ENCODE measurements at places on chromosomes 11 and 22.
A peak's percentile ranks its signal among the peaks of the same experiment; 100 is the strongest.

DNA sequence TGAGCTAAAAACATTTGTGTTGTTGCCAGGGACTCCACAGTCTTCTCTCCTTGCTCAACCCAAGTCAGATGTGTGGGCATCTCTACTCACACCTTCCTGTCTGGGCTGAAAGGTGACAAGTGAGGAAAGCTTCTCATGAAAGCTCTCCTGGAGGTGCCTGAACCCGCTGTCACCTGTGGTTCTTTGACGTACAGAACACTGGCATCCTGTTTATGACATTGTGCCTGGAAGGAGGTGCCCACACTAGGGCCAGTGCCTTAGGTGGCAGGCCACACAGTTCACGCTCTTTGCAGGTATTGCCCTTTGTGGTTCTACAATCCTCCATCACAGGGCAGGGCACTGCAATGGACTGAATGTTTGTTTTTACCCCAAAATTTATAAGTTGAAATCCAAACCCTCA is 108.5 kb downstream of the CD44 start:
- DNase-seq = no peak

- DNase-seq = no peak
These were observed 1.4 kb upstream of the KCNQ1OT1 start for GRCh38 chr11:2701230-2701629.

GRCh38 chr11:123797114-123797513 is 9.0 kb downstream of the OR6M1 start:
- DNase-seq = no peak

DNA sequence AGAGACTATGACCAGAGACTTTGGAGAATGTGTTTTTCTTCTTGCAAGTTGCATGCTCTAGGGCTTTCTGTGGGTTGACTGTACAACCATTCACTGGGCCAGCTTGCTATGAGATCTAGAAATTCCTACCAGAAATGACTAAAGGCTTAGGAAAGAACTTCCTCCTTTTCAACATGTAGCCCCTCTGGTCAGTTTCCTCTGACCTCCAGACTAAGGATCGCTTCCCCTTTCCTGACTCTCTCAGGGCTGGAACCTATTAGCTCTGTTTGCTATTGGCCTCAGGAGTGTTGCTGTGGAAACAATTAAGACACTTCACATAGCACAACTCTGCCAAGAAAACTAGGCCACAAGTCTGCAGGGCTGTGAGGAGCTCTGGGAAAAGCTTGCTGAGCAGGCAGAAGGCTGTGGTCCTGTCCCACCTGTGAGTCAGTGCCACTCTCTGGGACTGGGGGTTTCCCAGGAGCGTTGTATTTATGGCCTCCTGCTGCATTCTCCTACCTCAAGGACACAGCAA is 10.7 kb downstream of the CRY2 start:
- DNase-seq = peak; percentile 20

DNA sequence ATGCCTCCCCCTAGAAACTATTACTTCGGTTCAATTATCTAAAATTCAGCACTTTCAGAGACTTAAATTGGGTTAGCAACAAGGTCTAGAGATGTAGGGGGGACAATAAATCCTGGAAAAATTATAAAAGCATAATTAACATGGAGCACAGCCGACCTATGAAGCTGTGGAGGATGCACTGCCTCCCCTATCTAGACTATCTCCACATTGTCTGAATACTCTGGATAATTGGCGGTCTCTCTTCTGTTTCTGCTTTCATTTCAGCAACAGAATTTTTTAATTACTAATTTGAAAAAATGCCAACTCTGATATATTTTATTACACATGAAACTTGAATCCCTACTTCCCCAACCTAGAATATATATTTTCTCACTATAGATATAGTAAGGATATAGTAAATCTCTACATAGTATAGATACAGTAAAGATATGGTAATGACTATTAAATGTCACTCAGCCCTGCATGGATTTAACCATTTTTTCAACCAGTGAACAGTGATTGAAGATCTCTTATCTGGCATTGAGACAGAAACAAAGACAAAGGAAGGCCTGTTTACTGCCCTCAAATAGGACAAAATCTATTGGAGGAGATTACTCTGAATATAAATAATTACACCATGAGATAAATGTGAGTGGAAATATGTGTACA is 157.6 kb downstream of the BLID start:
- no peak for DNase-seq

- DNase-seq = no peak
These were observed 7.2 kb downstream of the FAM83F start for GRCh38 chr22:40001800-40002577.

GRCh38 chr22:40347300-40347699 is 1.0 kb downstream of the ADSL start:
- no peak for DNase-seq

GRCh38 chr11:28026634-28027290 is 81.2 kb downstream of the KIF18A start:
- no peak for DNase-seq

DNA sequence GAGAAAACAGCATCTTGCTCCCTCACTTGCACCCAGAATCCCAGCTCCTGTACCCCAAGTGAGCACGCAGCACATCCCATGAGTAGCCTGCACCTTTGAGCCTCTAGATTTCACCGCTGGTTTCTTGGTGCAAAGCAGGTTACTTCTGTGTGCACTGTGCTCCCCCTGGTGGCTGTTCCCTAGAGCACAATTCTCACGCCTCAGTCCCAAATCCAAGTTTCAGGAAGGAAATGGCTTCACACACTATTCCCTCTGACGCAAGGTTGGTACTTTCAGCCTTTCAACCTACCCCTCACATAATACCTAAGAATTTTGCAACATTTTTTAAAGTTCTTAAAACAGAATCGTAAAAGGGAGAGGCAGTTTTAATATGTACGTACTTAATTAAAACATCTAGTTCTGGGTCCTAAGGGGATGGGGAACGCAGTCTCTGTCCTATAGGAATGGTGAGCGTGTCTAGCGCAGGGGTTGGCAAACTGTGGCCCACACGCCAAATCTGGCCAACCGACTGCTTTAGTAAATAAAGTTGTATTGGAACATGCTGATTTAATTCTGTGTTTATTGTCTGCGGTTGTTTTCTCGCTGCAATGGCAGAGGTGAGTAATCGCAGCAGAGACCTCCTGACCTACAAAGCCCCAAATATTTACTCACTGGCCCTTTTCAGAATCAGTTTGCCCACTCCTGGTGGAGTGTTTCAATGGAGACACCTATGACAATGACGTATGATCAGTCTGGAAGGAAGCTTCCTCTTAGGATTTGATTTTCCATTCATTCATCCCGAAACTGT is 27.5 kb downstream of the DHCR7 start:
- peak; percentile 41 for DNase-seq

GRCh38 chr22:24761888-24762675 is 12.4 kb downstream of the PIWIL3 start:
- DNase-seq = no peak

DNA sequence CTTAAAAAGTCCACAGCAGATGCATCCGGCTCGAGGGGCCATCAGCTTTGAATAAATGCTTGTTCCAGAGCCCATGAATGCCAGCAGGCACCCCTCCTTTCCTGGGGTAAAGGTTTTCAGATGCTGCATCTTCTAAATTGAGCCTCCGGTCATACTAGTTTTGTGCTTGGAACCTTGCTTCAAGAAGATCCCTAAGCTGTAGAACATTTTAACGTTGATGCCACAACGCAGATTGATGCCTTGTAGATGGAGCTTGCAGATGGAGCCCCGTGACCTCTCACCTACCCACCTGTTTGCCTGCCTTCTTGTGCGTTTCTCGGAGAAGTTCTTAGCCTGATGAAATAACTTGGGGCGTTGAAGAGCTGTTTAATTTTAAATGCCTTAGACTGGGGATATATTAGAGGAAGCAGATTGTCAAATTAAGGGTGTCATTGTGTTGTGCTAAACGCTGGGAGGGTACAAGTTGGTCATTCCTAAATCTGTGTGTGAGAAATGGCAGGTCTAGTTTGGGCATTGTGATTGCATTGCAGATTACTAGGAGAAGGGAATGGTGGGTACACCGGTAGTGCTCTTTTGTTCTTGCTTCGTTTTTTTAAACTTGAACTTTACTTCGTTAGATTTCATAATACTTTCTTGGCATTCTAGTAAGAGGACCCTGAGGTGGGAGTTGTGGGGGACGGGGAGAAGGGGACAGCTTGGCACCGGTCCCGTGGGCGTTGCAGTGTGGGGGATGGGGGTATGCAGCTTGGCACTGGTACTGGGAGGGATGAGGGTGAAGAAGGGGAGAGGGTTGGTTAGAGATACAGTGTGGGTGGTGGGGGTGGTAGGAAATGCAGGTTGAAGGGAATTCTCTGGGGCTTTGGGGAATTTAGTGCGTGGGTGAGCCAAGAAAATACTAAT is 1.9 kb downstream of the NEAT1 start:
- no peak for DNase-seq

- DNase-seq = no peak
These were observed 1429.3 kb downstream of the BRD1 start for GRCh38 chr22:48398181-48398905.

GRCh38 chr22:36964106-36964505 is 50.7 kb downstream of the CSF2RB start:
- DNase-seq = no peak

GRCh38 chr22:44623771-44624510 is 78.1 kb upstream of the PRR5 start:
- no peak for DNase-seq

- DNase-seq = no peak
These were observed 15.2 kb upstream of the FCHSD2 start for GRCh38 chr11:73157101-73158010.

DNA sequence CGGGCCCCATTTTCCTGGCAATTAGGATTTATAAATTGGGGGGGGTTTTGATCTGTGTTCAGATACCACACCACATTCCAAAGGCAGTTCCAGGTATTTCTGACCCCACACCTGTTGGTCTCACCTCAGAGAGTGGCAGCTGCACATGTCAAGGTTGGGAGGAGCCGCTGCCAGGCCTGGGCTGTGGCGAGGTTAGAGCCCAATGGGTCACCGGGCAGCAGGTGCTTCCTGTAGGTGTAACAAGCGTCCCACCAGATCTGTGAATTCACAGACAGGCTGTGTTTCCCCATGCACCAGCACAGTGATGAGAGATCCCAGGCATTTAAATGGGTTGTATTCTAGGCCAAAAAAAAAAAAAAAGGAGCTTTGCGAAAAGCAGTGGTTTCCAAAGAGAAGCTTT is 58.6 kb downstream of the CABIN1 start:
- no peak for DNase-seq

DNA sequence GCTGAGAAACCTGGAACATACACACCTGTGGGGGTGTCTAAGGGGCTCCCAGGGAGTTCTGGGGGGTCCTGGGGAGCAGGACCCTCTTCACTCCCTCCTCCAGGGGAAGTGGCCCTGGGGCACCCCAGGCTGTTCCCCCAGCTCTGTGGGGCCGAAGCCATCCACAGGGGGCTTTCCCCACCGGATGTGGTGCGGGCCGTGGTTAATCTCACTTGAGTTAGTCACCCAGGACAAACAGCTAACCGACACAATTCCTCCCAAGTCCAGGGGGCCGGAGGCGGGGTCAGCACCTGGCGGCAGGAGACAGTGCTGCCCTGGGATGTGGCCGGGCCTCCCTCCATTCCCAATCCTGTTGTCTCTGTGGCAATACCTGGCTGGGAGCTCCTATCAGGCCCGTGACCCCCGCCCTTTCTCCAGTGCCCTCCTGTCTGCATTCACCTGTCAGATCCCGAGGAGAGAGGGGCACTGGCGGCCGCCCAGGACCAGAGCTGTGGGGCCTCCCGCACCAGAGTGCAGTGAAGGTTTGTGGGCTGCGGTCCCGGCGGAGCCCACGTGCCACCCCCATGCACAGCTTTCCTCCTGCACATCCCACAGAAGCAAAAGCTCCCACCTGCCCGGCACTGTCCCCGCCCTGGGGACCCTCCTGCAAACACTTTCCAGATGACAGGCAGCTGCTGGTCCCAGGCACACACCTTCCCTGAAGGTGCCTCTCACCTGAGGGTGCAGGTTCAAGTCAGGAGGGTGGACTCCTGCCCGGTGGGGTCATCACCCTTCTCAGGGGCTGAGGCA is 5.2 kb upstream of the MUC5AC start:
- no peak for DNase-seq

DNA sequence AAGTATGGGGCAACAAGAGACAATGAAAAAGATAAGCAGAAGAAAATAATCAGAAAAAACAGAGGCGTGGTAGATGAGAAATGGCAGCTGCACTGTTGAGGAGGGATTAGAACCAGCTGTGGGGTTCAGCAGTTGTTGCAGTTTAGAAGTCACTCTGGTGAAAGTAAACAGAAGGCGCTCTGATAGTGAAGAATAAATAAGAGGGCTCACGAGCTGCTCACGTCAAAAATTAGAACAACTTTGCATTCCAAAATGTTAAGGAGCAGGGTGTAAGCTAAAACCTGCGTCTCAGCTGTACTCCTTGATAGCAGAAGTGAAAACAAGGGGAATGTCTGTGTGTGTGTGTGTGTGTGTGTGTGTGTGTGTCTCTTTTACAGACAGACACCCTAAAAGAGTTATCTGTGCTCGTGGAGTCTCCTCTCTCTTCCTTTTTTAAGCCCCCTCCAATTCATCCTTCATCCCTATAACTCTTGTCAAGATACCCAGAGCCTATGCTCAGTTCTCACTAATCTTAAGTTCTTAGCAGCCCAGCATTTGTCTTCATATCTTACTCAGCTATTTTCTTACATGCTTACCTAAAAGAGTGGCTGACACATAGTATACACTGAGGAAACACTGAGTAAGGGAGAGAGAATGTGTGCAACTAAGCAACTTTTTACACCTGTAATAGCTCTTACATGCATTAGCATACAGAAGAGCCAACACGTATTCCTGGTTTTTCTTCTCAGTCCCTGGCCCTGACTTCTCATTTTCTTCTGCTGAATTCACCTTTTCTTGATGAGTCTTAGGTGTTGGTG is 8.9 kb downstream of the TTC17 start:
- no peak for DNase-seq

DNA sequence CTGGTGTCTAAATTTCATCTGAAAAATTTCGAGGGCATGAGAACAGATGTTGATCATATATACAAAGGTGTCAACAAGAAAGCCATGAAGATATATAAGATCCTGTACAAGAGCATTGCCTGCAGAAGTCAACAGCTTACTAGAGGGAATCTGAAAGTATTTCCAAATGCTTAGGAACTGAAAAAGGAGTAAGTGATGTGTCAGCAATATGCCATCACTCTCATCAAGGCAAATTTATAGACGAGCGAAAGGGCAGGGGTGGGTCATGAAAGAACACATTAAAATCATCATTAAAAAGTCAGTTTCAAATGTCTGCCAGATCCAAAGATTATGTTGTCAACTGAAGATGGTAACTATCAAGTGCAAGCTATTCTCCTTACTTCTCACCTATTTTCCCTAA is 1299.0 kb downstream of the LRRC4C start:
- no peak for DNase-seq

DNA sequence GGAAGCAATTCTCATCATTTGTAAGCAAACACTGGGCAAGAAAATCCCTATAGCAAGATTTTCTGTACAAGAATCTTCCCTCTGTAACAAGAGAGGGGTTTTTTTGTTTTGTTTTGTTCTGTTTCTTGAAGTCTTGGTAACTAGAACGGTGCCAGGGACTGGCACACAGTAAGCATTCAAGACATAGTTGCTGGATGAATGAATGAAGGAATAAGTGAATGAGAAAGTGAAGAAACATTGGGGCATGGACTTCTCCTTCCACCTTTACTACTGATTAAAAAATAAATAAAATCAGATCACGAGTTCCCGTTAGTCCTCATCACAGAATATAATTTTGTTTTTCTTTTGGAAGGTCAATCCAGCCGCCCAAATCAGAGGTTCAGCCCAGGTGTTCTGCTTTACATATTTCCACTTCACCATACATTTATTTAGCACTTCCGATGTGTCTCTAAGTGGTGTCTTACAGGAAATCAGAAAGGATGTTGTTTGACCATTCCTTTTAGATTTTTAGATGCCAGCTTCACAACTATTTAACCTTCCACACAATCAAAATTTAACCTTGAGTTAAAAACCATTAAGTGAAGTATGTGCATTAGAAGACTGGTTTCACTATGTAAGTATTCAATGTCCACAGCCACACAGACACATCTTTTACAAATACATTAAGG is 281.2 kb downstream of the CADM1 start:
- no peak for DNase-seq

Measured in amygdala (tissue), 56 donors.